Inflammatory macrophage (primary cell): ENCODE measurements at places on chromosomes 6 and 20.

DNA sequence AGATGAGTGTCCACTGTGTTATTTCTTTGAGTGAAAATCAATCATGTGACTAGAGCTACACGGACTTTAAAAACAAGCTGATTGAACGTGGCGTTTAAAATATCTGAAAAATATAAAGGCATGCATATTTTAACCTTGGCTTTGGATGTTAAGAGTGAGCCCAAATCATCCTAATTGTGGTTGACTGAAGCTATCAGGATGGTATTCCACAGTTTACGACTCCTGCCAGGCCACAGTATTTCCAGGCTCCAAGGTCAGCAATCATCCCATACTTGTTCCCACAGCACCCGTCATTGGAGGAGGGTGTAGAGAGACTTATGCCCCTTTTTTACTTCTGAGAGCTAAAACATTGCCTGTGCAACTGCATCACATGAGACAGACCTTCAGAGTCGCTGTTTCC is 43.2 kb upstream of the TMX4 start:
- no peak for DNase-seq

GRCh38 chr6:147185216-147185615 is 19.0 kb upstream of the STXBP5 start:
- DNase-seq: peak; percentile 38

DNA sequence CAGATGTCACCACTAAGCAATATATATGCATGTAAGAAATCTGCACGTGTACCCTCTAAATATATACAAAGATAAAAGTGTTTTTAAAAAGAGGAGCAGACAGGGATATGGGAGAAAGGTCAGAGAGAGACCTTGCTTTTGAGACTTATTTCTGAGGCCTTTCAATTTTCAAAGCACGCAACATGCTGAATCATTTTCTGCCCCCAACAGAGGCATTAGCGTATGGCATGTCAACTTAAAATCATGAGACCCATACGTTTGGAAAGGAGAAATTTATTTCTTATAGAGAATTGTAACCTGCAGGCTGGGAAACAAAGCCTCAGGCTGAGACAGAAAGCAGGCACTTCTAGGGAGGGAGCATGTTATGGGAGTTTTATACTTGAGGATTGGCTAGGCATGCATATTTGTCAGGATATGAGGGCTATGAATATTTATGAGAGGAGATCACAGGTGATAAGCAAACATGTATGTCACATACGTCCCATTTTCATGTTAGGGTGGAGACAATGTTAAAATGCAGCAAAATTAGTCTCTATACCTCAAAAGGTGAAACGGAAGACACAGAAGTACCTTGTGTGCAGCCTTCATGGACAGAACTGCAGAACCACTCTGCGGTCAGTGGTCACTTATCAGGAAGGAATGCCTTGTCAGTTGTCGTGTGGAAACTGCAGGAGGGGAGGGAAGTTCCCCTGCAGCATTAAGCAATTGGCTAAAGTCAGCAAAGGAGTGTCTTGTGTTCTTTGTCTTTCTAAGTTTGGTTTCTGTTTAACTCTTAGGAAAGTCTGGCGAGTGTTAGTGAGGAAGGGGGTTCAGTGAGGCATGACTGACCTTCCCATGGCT is 6.3 kb upstream of the GABRR2 start:
- peak; percentile 91 for DNase-seq

GRCh38 chr6:108437821-108438220 is 122.9 kb upstream of the FOXO3 start:
- no peak for DNase-seq

DNA sequence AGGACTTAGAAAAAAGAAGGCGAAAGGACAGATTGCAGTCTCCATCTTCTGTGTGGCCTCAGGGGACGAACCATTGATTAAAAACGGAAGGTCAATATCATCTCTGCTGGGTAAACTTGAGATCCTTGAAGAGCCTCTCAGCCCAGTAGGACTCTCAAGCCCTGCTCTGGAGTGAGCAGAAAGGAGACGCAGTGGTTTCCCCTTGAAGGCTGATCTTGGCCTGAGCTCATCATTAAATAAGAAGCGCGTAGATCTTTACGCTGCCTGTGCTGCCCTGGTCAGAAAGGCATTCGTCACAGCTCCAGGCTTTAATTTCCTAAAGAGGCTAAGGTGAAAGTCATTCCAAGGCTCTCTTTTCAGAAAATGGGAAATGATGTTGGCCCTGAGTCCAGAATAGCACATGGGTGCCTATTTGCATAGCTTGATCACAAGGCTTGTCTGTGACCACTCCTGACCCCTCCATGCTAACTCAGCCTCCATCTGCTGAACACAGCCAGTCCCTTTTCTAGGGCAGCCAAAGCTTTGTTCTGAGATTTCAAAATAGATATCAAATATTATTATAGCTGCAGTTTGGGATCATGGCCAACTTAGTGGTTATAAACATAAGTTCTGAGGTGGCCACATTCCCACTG is 29.3 kb upstream of the XRN2 start:
- no peak for DNase-seq

DNA sequence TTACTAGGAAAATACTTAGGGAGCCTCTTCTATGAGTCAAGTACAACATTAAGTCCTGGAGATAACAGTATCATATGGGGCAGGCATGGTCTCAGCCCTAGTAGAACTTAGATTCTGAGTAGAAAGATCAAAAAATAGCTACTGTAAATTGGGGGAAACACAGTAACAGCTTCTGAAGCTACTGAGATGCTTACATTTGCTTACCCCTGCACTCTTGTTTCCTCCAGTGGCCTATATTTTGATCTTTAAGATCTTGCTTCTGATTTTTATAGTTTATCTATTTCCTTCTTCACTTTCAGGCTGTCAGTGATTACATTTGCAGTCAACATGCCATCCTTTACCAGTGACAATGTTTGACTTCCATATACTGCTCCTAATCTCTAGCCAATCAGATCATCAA is 35.3 kb downstream of the HIVEP2 start:
- DNase-seq: no peak

DNA sequence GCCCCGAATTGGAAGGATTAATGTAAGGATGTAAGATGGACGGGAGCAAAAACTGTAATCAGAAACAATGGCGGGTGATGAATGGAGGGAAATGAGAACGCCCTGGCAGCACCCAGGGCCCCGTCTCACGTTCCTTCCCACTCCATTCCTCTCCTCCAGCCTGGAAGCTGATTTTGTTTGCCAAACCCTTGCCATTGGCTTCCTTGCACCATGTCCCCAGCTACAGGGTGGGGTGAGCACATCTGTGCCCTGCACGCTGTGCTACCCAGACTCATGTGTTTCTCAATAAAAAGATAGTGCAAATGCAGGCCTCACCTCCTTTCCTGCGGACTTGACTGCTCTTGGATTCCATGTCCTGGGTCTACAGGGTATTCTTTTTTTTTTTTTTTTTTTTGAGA is 26.7 kb downstream of the SCP2D1 start:
- no peak for DNase-seq

DNA sequence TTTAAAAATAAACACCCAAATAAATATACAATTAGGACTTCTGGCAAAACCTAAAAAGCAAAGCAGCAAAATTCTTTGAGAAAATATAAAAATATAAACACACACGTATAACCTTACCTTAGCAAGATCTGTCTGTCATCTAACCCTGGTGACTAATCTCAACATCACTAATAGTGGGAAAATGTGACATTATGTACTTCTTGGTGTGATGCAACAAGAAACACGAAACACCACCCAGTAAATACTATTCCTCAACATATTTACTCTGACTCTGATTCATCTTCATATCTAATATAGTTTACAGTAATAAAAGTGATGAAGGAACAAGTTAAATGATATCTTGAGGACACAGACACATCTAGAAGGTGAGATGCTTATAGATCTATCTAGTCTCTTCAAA is 332.6 kb upstream of the MANEA start:
- DNase-seq: no peak

GRCh38 chr6:159125951-159126352 is 43.2 kb upstream of the FNDC1 start:
- DNase-seq: peak; percentile 42

DNA sequence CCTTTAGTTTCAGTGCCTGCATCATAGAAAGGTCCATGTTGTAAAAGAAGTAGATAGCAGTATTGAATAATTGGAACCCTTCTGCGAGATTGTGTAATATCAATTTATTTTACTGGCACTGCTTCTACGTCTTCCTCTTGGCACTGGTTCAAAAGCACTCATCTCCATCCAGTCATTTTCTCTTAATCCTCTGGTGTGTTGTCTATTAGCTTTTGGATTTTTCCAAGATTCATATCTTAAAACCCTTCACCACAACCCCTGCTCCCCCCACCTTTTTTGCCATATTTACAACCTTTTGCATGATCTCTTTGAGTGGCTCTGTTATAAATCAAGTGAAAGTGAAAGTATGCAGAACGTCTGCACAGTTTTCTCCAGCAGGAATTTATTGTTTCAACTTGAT is 76.6 kb upstream of the HSF2 start:
- no peak for DNase-seq

GRCh38 chr20:24469894-24470745 is 691 bp downstream of the SYNDIG1 start:
- no peak for DNase-seq

- DNase-seq: no peak
These were observed 80.8 kb downstream of the BMP6 start for GRCh38 chr6:7806711-7807110.

DNA sequence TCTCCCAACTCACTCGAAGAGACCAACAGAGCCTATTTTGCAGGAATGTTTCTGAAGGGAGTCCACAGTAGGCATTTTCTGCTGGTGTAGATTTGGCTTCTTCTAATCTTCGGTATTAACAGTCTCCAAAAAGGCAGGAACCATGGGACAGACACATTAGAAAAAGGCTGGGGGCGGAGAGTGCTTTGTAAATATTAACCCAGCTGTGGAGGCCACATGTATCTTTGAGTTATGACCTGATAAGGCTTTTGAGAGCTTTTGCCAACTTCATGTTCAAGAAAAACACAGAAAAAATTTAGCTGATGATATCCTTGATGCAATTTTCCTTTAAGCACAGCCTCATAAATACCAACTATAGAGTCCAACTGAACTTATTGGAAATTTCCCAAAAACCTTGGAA is 119.4 kb upstream of the TSHZ2 start:
- no peak for DNase-seq

DNA sequence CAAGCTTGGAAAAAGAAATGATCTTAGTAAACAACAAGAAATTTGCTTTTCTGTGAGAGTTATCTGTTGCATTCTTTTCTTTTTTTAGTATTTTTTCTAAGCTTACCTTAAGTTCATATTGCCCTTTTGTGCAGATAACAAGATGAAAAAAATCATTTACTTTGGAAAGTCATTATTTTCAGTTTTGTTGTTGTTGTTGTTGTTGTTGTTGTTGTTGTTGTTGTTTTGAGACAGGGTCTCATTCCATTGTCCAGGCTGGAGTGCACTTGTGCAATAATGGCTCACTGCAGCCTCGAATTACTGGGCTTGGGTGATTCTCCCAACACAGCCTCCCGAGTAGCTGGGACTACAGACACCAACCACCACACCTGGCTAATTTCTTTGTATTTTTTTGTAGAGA is 8.8 kb upstream of the STX11 start:
- no peak for DNase-seq

DNA sequence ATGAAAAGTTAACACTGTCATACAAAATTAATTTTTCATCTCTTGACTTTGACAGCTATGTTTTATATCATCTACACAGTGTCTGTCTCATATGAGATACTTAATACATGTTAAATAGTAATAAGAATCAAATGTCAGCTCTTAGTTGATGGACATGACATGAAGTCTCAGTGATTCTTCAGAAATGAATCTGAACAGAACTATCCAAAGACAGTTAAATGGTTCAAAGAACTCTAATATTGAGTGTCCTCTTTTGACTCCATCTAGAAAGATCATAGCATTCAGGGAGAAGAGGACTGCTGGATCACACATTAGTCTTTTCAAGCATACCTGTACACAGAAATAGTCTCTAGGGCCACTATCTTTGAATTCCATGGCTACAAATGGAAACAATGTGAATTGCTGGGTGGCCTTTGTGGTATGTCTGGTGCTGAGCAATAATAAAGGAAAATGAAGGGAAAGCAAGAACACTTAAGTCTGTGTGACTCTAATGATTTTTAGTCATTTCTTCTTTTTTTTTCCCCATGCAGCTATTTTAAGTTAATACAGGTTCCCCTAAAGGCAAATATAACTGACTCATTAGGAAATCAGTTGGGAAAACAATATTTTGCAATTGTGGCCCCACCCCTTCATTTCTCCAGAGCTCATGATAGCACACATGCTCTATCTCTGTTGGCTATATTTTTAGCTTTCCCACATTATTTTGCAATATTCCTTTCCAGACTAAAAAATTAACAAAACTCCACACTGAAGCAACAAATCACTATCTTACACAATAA is 367.5 kb downstream of the GRIK2 start:
- peak; percentile 94 for DNase-seq

GRCh38 chr20:20820104-20820503 is 107.7 kb upstream of the RALGAPA2 start:
- peak; percentile 17 for DNase-seq

DNA sequence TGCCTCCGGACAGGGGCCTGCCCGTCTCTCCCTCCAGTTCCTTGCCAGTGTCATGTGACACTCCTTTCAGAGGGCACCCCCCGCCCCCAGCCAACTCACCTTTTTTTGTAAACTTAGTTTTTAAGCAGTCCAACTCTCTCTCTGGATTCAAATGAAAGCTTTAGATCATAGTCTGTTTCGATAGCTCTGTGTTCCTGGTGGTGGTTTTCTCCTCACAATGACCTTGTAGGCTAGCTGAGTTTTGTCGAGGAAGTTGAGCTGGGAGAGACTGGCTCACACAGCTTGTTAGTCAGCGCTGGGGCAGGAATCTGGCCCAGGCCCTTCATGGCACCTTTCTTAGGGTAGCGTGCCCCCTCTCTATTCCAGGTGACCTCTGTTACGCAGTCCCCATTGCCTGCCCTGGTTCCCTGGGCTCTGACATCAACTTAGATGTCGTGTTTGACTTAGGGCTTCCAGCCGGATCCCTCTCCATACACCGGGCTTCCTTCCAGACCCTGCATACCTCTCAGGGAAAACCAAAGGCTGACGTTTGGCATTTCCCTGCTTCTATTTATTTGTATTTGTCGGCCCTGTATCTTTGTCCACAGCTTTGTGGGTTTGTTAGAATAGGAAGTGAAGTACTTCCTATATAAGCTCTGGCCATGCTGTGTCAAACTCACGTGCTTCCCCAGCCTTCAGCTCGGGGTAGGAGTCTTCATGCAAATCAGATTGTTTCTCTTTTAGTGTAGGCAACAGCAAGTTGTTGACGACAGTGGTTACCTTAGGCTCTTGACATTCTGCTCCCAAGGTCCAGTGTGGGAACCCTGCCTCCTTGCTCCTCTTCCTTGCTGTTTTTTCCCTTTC is 12.7 kb downstream of the IGF2R start:
- peak; percentile 96 for DNase-seq

DNA sequence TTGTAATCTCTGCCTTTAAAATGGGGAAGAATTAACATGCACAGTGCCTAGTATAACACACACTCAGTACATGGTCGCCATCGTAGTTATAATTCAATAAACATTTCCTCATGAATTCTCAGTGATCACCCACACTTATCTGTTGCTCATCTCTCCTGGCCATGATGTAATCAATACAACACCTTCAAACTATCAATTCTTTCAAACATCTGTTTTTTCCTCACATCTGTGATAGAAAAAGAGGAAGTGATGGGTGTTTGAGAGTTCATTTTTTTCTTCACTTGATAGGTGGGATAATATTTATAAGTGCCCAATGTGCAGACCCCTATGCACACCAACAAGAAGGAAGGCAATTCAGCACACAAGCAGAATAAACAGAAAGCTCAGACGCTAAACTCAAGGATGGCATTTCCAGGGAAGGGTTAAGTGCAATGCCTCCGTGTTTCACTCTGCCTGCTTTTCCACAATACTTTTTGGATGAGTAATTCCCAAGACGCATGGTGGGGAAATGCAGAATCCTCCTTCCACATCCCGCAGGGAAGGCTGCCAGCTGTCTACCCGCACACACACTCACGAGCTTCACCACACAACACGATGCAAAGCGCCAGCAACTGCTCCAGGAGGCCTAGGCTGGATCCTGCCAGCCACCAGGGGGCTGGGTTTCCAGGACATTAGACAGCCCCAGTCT is 100.3 kb downstream of the GMPR start:
- DNase-seq: no peak
